Caudate nucleus (tissue), 63 donors: ENCODE measurements at places on chromosomes 2 and 18.

- no peak for DNase-seq
Measured at GRCh38 chr2:210623506-210623905, 67.1 kb downstream of the CPS1 start.

- no peak for DNase-seq
Measured at GRCh38 chr2:30664761-30665358, 142.4 kb downstream of the CAPN13 start.

- no peak for DNase-seq
Measured at GRCh38 chr2:67858886-67859285, 203.9 kb downstream of the C1D start.

GRCh38 chr2:159933727-159934049 is 128.7 kb downstream of the PLA2R1 start:
- DNase-seq, result no peak

DNA sequence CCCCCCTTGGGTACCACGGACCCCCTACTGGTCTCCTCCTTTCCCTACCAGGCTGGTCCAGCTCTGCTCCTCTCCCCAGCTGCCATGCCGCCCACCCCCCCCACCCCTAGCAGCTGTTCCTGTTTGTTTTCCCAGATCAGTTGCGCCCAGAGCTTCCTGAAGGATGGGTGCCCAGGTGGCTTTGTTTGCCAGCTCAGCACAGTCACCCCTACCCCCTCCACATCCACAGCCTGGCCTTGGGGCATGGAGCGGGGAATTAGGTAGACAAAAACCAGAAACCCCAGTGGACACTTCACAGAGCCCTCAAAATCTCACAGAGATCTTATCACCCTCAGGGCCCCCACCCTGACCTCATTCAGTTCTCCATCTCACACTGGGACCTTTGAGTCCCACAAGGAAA is 3.7 kb upstream of the CRYBA2 start:
- no peak for DNase-seq

DNA sequence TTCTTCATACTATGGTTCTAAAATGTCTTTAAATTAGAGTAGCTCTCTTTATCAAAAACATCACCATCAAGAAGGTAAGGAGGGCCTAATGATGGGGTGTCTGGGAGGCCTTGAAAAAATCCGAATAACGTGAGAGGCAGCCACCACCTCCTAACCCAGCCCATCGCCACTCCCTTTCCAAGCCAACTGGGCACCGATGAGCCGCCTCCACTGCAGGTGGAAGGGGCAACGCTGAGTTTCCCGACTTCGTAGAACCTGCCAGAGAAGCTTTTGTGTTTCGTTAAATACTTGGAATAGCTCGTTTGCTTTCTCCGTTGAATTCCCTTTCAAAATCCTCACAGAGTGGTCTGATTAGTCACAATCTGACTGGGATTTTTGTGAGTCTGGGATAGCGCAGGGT is 22.0 kb upstream of the RPL31 start:
- no peak for DNase-seq

DNA sequence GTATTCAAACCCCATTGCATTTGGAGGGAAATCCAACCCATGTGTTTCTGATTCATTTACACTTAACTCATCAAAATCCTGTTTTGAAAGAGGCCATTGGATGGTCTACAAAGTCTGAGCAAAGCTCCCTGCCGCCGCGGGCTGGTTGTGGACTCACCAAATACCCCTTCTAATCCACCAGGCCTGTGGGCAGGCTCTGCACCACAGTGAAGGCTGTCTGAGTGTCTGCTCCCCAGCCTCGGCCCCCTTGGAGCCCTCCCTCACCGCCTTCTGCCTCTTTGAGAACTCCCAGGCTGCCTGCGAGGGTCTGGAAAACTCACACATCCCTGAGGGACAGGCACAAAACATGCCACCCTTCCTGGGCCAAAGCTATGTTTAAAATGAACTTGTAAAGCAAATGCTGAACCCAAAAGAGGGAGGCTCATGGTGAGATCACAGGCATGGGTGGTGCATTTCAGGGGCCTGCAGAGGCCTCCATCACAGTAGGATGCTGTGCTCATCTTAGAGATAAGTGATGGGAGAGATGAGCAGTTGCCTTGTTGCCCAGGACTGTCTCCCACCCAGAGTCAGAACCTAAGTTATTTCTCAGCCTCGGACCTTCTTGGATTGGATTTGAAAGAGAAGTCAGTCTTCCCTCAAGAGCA is 225.0 kb downstream of the CYP26B1 start:
- no peak for DNase-seq

- no peak for DNase-seq
Measured at GRCh38 chr2:2590141-2590540, 259.1 kb upstream of the MYT1L start.

DNA sequence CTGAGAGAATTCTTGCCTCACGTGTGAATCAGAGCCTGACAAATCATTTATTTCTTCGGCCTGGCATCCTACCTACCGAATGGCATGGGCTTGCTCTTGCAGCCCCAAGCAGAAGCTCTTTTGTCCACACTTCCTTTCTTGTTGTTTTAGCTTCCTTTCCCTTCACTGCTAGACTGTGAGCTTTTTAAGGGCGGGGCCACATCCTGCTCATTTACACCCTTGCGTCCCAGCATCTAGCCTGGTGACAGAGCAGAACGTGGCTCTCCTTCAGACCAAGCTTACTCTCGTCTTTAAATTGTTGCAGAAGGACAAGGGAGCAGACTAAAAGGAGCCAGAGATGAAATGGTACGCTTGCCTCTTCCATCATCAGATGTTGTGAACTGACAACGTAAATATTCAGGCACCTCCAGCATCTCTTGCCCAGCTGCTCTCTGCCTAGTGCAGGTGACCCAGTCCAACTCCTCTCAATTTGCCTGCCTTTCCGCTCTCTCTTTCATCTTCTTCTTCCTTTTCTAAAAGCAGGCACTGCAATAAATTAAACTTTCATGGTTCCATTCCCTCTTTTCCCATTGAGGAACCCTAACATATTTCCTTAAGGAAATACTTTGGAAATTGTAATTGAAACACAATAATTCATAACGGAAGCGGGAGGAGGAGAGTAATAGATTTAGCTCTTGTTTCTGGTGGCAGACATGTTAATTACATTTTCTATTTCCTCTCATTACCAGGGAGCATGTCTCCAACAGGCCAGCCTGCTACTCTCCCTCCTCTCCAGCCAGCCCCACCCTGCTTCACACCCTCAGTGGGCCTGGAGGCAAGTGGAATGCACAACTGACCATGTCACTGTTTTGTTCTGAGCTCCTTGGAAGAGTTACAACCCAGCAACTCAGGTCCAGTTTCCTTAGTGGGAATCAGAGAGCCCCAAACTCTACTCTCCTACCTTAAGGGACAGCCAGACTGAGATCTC is 228.1 kb upstream of the TRIB2 start:
- DNase-seq, result no peak

- DNase-seq, result no peak
Measured at GRCh38 chr2:1833046-1833445, 88.7 kb upstream of the PXDN start.

DNA sequence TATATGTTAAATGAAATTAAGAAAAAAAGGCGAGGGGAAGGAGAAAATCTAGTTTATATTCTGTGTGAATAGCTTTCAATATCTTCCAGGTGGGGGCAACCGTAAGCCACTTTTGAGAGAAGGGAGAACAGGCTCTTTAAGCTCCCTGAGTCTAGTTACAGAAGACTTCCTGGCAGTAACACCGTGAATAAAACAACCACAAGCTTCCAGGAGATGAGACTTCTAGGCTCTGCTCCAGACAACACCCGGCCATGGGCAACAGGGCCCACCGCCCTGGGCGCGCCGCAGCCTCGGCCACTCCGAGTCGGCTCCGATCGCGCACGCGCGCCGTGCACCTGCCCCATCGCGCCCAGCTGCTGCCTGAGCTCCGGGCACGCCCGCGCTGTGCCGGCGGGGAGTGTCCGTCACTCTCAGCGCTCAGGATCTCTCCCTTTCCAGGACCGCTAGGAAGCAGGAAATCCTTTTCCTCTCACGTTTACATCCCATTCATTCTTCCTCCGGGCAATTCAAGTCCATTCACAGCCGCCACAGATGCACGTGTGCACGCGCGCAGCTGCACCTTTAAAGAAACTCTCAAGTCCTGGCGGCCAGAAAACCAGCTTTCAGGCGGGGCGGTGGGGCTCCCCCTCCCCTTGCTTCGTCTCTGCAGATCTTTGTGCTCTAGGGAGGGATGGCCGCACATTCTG is 19.4 kb upstream of the PAX3 start:
- peak; percentile 26 for DNase-seq

DNA sequence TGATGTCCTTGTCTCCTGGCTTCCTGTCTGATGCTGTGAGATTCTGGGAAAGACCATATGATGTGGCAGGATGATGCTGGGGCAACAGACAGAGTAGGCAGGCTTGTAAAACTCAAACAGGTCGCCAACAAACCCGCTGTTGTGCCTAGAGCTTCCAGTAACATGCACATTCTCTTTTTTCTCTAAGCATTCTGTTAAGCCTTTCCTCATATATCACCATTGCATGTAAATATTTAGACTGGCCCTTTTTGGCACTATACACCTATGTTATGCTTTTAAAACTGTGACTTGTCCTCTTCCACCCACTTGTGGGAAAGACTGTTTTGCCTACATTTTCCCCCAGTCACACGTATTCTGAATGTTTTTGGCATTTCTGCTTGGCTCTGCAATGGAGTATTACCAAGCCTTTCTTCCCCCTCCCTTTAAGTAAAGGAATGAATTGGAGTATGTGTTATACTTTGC is 250.4 kb upstream of the TANK start:
- no peak for DNase-seq

DNA sequence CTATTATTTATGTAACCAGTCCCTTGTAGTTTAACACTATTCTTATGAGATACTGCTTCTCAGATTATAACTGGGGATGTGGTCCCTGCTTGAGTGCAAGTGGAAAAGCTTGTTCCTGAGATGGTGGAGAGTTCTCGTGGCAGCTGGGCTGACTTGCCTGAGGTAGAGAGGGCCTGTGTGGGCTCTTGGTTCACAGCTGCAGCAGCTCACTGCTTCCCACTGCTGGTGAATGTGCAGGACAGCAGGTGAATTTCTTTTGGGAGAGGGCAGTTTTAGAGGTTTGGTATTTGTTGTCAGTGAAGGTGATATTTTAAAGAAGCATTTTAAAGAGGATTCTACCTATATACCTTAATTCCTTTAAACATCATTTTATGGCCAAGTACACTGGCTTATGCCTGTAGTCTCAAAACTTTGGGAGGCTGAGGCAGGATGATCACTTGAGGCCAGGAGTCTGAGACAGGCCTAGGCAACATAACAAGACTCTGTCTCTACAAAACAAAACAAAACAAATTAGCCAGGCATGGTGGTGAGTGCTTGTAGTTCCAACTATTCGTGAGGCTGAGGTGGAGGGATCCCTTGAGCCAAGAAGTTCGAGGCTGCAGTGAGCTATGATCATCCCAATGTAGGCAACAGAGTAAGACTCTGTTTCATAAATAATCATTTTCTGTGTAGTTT is 94.8 kb downstream of the MTA3 start:
- DNase-seq, result peak; percentile 8

DNA sequence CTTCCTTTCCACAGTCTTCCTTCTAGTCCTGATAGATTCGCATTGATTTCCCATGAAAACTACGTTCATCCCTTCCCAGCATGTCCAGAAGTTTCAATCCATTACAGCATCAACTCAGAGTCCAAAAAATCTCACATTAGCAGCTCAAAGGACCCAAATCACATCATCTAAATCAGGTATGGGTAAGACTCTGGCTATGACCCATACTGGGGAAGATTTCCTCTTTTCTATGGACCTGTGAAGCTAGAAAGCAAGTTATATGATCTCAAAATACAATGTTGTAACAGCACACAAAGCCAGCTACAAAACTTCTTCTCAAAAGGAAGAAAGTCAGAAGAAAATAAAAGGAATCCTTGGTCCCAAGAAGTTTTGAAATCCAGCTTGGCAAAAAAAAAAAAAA is 5.7 kb upstream of the DCC start:
- no peak for DNase-seq

GRCh38 chr2:207813942-207814341 is 44.2 kb upstream of the FZD5 start:
- no peak for DNase-seq

DNA sequence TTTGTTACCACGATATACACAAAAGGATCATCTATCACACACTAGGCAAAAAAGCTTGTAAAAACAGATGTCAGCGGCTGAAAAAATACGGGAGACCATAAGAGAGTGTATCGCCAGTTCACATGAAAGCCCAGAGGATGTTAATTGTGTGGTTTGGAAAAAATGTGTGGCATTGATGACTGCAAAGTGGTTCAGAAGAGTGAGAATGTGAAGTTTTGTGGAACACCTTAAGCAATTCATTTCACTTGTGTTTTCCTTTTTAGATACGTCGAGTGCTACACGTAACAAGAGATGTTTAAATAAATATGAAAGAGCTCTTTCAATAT is 61.7 kb upstream of the DAPL1 start:
- DNase-seq, result no peak

DNA sequence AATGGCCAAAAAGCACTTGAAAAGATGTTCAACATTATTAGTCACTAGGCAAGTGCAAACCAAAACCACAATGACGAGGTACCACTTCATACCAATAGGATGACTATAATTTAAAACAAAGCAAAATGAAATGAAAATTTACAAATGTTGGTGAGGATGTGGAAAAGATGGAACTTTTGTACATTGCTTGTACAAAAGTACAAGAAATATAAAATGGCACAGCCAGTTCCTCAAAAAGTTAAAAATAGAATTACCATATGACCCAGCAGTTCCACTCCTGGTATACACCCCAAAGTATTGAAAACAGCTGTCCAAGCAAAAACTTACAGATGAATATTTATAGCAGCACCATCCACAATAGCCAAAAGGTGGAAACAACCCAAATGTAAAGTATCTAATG is 107.8 kb upstream of the XPO1 start:
- no peak for DNase-seq

- no peak for DNase-seq
Measured at GRCh38 chr2:239316562-239317465, 84.0 kb downstream of the HDAC4 start.

DNA sequence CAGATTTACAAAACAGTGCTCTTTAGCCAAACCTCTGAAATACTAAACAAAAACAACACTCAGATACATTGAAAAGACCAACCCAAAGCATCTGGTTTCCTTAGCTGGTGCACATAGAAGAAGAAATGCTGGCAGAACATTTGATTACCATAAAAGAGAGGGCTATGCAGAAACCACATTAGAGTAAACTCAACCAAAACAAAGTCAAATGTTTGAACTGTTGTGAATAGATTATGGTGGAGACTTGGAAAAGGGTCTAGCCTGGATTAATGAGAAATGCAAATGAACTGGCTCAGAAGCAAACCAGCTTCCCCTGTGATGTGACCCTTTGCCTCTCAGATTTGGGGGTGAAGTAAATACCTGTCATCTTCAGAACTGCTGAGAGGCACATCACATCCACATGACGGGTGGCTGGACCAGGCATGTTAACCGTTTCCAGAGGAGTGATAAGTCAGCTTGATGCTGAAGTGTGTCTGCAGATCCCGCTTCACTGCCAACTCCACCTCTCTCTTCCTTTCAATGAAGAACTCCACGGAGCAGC is 153.0 kb downstream of the NRP2 start:
- no peak for DNase-seq
